ENCODE measurements at places on chromosomes 1 and 21. TPM values are rescaled to one million over a fixed set of nuclear protein-coding genes. Genes with fewer than 3 reads are reported as not detected.

PAQR6 gene
- total RNA-seq = 0.50 TPM

TNNT2 gene
- total RNA-seq = not detected

C1orf53 gene
- 0.49 TPM for total RNA-seq

RIMKLA gene
- 0.06 TPM for total RNA-seq

TP53BP2 gene
- total RNA-seq = 14.2 TPM

HRNR gene
- not detected for total RNA-seq

AMY2A gene
- not detected for total RNA-seq

TIAM1 gene
- 0.32 TPM for total RNA-seq

RAD54L gene
- total RNA-seq = 5.8 TPM

GJA4 gene
- 2.6 TPM for total RNA-seq

PLA2G2C gene
- total RNA-seq = not detected

OR6N2 gene
- not detected for total RNA-seq

FCER1G gene
- total RNA-seq = not detected

LMOD1 gene
- under 0.01 TPM for total RNA-seq

IGSF5 gene
- not detected for total RNA-seq

OR2T11 gene
- total RNA-seq = not detected

ZC3H11A gene
- 119 TPM for total RNA-seq
